ENCODE measurements at places on chromosomes 13 and 19. TPM values are rescaled to one million over a fixed set of nuclear protein-coding genes. Genes with fewer than 3 reads are reported as not detected.

SIRT2 gene
- total RNA-seq: 42.8 TPM

STXBP2 gene
- total RNA-seq: 20.2 TPM

GZMM gene
- not detected for total RNA-seq

ZNF296 gene
- total RNA-seq: 1.5 TPM

TYROBP gene
- total RNA-seq: 155 TPM

DPF1 gene
- 0.85 TPM for total RNA-seq

ONECUT3 gene
- total RNA-seq: not detected

CCDC70 gene
- not detected for total RNA-seq

FFAR3 gene
- not detected for total RNA-seq

GRIN2D gene
- total RNA-seq: not detected

ZIK1 gene
- total RNA-seq: 29.2 TPM

SOX21 gene
- total RNA-seq: 0.28 TPM

STOML3 gene
- total RNA-seq: not detected

IFI30 gene
- total RNA-seq: 59.4 TPM

LILRB5 gene
- 60.4 TPM for total RNA-seq

PRR22 gene
- total RNA-seq: 1.3 TPM

ZBTB32 gene
- total RNA-seq: not detected

CCDC122 gene
- 1.1 TPM for total RNA-seq

ASF1B gene
- total RNA-seq: 1.1 TPM

KIR3DL2 gene
- total RNA-seq: not detected

PALM gene
- 14.4 TPM for total RNA-seq

ADM5 gene
- total RNA-seq: 2.8 TPM

ZNF626 gene
- total RNA-seq: 27.3 TPM

CYP2A6 gene
- total RNA-seq: not detected

RFPL4A gene
- not detected for total RNA-seq

GYS1 gene
- total RNA-seq: 44.4 TPM

VSTM1 gene
- not detected for total RNA-seq

Data from thoracic aorta (tissue), 2 donors.